Cerebellar cortex (tissue), 1 donor: ENCODE measurements at places on chromosomes 11 and 22.
A peak's percentile ranks its signal among the peaks of the same experiment; 100 is the strongest.

GRCh38 chr11:130144141-130144540 lies 15.4 kb upstream of the ST14 start:
- DNase-seq, result no peak

DNA sequence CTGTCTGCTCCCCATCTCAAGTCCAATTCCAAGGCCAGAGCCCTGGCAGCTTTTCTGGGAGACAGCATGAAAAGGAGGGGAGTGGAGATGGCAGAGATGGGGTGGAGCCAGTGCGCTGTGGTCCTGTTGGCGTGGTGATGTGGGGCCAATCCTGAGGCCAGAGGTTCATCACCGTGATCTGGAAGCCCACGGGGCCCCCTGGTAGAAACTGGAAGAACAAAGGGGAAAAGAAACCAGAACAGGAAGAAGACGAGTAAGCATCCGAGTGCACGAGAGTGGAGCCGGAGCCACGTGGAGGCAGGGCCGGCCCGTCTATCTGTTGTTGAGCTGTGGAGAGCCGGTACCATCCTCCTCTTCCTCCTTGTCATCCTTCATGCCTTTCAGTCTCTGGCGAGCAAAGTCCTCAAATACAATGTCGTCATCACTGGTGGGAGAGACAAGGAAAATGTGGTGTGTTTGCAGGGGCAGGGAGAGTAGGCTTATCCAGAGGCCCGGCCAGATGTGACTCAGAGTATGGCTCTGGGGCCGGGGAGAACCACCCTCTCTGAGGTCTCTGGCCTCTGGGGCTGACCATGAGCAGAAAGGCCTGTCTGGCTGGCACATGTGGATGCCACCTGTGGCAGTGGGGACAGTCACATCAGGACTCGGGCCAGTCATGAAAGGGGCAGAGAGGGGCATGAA lies 25.4 kb downstream of the TPBGL start:
- DNase-seq, result no peak

DNA sequence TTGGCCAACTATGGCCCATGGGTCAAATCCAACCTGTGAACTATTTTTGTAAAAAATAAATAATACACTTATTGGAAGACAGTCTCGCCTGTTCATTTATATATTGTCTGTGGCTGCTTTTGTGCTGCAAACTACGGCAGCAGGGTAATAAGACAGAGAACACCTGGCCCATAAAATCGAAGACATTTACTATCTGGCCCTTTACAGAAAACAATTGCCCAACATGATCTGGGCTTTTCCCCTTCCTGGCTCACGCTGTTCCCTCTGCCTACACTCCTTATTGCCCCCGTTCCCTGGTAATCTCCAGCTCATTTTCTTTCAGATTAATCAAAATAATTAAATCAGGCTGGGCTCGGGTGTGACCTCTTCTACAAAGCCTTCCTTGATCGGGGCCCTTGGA lies 5.6 kb downstream of the PLAAT2 start:
- DNase-seq, result no peak

DNA sequence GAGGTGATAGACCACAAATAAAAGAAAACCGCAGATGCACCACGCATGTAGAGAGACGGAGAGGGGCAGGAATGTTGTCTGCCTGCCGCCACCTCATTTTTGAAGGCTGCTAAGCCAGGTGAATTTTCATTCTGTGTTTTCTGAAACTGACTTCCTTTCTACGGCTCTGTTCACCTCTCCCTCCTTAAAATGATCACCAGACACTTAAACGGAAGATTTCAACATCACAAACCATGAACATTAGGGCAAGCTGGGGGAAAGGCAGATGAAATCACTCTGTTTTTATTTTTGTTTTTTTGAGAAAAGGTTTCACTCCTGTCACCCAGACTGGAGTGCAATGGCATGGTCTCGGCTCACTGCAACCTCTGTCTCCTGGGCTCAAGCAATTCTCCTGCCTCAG lies 232.4 kb downstream of the MIAT start:
- DNase-seq, result no peak

- no peak for DNase-seq
These were observed 874.4 kb downstream of the NTM start for GRCh38 chr11:132244846-132245245.

- DNase-seq, result no peak
These were observed 8.1 kb downstream of the EHD1 start for GRCh38 chr11:64870176-64870892.

DNA sequence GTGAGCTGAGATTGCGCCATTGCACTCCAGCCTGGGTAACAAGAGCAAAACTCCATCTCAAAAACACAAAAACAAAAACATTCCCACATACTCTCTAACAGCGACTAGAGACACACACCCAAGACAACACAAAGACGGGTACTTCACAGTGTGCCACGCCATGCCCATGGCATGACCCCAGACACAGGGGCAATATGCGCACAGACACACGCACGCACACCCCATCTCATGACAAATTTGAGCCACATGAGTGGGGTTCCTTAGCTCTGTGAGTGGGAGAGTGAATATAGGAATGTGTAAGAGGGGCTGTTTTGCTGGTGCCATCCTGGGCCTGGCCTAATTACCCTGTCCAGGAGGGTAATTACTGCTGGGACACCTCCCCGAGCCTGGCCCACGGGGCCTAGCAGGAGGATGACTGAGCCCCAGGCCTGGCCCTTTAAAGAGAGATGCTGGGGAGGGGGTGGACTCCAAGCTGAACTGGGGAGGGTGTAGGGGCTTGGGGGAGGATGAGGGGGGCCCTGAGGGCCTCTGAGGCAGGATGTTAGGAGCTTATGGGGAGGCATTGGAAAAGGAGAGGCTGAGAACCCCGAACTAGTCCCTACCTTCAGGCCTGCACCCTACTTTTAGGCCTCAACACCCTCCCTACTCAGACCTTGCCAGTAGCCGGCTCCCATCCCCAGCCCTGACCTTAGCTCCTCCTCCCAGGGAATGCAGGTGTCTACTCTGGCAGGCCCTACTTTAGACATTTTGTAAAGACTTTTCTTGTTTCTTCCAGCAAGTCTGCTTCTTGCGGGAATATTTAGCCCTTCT lies 1.5 kb downstream of the LTBP3 start:
- peak; percentile 50 for DNase-seq

GRCh38 chr11:6648501-6648900 lies 7.1 kb downstream of the DCHS1 start:
- DNase-seq, result no peak

DNA sequence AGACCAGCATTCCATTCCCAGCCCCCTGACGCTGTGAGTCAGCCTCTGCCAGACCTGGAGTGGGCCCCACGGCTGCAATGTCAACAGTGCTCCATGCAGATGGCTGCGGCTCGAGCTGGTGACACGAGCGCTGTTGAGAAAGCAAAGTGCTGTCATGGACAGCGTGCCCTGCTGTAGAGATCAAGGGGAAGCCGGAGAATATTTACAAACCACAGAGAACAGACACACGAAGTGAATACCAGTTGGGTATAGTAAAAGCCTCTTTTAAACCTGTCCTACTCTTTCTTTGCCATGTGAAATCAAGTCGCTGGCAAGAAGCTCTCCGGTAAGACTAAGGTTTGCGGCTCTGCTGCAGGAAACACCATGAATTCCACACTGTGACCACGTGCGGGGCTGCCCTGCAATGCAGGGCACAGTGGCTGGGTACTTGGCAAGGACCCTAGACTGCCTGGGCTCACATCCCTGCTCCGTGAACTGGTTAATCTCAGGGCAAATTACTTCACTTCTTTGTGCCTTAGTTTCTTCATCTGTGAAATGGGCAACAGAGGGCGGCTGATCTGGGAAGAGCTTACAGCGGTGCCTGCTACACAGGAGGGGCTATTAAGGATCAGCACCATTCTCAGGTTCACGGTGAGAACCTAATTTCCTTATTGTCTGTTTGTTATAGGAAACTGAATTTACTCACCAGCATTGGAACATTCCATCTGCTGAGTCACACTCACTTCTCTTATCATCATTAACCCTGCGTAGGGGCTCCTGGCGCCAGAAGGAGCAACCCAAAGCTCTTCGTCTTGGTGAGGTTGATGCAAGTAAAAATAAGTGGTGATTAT lies 27.8 kb upstream of the ELFN2 start:
- DNase-seq, result no peak

- DNase-seq, result no peak
These were observed 86.5 kb upstream of the CLPB start for GRCh38 chr11:72520815-72521214.

DNA sequence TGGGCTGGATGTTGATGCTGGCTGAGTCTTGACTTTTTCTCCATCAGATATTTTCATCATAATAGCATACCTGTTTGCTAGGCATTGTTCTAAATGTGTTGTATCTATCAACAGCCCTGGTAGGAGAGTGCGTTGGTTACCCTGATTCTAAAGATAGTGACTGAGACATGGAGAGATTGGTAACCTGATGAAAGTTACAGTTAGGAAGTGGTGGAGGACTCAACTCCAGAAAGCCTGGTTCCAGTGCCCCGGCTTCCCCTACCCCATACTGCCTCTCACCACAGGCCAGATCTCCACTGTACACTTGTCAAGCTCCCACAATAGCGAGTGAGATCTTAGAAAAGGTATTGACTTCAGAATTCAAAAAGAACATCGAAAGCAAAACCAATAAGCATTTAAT lies 22.8 kb upstream of the RELT start:
- no peak for DNase-seq

DNA sequence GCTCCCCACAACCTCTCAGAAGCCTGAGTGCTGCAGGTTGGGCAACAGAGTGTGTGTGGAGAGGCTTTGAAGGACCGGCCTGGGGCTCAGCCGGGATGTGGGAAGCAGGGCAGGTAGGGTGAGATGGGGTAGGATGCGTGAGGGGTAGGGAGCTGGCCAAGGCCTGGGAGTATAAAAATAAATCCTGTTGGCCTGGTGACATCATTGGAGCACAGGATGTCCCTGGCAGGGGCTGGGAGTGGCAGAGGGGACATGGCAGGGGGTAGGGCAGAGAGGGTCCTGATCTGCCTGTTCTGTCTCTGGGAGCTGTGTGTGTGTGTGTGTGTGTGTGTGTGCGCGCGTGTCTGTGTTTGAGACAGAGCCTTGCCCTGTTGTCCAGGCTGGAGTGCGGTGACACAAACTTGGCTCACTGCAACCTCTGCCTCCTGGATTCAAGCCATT lies 28.6 kb downstream of the TEF start:
- peak; percentile 95 for DNase-seq

- DNase-seq, result no peak
These were observed 40.3 kb downstream of the BCL2L13 start for GRCh38 chr22:17678817-17679385.

- DNase-seq, result no peak
These were observed 1486.7 kb downstream of the BRD1 start for GRCh38 chr22:48340727-48341709.

- no peak for DNase-seq
These were observed 1.4 kb downstream of the ARVCF start for GRCh38 chr22:20015187-20015625.

DNA sequence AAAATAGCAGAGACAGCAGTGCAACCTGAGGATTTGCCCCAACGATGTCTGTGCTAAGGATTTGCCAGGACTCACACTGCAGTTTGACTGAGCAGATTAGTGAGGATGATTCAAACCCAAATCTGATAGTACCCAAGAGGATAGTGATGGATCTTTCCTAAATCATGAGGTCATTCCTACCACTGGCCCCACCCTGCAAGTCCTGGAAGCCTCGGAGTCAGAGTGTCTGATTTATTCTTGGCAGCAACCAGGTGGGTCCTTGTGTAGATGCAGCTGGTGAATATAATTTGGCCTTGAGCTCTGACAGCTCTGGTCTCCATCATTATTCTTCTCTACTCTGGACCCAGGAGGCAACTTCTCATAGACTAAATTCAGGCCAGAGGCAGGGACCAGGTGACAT lies 179.3 kb upstream of the RAG2 start:
- DNase-seq, result no peak

DNA sequence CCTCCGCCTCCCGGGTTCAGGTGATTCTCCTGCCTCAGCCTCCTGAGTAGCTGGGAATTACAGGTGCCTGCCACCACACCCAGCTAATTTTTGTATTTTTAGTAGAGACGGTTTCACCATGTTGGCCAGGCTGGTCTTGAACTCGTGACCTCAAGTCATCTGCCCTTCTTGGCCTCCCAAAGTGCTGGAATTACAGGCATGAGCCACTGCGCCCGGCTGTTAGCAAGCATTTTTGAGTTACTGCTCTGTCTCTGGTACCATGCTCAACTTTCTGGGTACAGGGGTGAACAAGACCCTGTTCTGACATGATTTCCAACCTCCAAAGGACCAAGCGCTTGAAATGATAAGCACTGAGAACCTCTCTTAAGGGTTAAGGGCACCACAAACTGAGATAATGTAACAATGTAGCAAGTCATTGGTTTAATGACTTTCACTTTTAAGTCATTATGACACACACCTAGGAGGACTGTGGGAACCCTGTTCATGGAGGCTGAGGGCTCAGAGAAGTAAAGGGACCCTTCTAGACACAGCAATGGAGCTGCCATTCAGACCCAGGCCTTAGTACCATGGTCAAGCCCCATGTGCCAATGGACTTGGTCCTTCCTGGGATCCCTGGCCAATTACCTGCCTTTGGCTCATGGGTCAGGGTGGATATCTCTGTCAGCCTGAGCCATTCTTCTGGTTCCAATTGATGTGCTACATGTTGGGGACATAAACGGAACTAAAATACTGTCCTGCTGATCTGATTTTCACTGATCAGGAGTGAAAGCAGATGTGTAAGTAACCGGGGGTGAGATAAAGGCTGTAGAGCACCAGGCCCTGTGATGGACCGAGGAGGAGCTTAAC lies 11.6 kb downstream of the SLC3A2 start:
- no peak for DNase-seq

- no peak for DNase-seq
These were observed 132.4 kb upstream of the ZC3H12C start for GRCh38 chr11:109960831-109961230.

GRCh38 chr11:64060263-64060860 lies 24.6 kb downstream of the FLRT1 start:
- DNase-seq, result no peak

- no peak for DNase-seq
These were observed 34.0 kb upstream of the SLC22A25 start for GRCh38 chr11:63277345-63277943.

DNA sequence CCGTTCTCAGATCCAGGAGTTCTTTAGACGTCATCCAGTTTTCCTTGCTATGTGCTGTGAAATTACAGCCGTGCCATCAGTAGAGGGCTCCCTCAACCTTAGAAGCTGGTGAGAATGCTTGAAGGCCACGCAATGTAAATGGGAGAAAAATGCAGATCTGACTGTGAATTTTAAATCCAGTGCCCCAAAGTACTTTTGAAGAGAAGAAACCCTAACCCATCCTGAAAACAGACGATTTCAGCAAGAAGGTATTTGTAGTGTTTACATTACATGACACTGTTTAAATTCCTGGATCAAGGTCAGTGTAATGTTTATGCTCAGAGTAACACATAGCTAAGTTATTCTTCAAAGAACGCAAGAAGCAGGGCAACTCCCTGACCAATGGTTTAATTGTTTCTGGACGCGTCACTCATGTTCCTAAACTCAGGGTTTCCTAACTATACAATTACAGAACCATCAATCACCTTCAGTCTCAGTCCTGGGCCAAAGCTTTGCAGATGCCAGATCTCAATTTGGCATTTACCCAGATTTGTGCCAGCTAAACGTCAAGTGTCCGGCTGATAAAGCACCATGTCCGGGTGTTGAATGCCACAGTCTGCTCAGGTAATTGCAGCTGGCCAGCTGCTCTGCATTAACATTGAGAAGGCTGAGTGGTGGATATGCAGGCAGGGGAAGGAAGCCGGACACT lies 38.2 kb downstream of the ADAMTS8 start:
- peak; percentile 53 for DNase-seq

GRCh38 chr22:50674130-50674500 lies 1.5 kb downstream of the SHANK3 start:
- DNase-seq, result no peak

GRCh38 chr11:105357764-105358163 lies 218.2 kb upstream of the CARD18 start:
- no peak for DNase-seq
